Left cardiac atrium (tissue), 4 donors: ENCODE measurements at places on chromosomes 1 and 21. TPM values are rescaled to one million over a fixed set of nuclear protein-coding genes. Genes with fewer than 3 reads are reported as not detected.

GRCh38 chr1:3703786-3704371, 48.4 kb upstream of the CCDC27 start:
- no peak for DNase-seq

DNA sequence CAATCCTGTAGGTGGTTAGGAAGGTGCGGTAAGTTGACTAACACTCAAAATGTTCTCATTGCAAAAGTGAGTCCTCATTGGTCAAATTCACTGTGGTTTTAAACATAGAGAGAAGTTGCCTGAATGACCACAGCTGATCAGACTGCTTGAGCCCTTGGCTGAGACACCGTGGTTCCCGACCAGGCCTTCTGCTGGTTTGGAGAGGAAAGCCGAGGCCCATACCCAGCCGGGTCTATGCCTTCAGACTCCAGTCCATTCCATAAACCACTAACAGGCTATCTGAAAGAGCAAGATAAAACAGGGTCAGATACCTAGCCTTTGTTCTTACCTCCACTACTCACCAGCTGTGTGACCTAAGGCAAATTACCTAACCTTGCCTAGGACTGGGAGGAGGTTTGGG, 133.9 kb downstream of the LMX1A start:
- no peak for DNase-seq

GRCh38 chr1:39955547-39956539, 898 bp downstream of the MFSD2A start:
- DNase-seq: no peak

DNA sequence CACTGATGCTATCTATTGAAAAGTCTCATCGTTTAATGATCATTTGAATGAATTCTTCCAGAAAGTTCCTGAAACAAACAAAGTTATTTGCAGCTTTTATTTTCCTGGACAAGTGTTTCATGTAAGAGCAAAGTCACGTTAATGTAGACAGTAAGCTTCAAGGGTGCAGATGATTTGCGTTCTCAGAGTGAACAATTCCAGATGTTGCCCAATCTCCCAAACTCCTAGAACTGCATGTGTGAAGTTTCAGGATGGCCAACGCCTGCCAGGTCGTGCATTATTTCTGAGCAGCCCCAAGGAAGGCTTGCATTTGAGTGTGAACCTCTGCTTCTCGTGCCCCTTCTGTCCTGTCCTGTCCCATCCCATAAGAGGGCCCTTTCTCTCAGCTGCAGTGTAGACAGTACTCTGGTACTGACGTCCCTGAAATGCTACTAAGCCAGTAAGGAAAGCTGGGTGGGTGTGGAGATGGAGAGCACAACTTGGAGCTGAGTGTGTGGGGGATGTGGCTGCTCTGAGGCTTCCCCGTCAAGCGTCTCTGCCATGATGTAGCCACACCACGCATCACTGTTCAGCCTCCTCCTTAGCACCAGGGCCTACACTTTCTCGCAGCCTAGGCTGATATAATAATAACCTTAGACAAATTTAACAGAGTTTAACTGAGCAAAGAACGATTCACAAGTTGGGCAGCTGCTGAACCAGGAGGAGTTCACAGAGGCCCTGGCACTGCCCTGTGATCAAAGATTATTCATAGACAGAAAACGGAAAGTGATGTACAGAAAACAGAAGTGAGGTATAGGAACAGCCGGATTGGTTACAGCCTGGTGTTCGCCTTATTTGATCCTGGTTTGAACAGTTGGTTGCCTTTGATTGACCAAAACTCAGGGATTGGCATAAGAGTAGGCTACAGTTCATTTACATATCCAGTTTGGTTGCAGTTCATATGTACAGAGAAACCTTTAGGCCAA, 50.4 kb downstream of the RHOU start:
- DNase-seq: no peak

- DNase-seq: no peak
Measured at GRCh38 chr1:235289859-235290739, 37.9 kb downstream of the ARID4B start.

DNA sequence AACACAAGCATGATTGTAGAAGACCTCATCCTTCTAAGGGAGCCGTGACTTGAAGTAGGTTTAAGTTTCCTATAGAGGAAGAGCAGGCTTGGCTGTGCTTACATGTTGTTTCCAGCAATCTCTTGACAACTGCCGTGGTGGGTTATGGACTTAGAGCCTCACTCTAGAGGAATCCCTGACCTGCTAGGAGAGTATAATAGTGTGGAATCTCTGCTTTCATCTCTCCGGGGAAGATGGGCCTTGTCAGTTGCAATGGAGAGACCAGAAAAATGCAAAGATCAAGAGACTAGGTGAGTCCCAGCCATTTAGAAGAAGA, 137.6 kb downstream of the MIS18A start:
- DNase-seq: no peak

DNA sequence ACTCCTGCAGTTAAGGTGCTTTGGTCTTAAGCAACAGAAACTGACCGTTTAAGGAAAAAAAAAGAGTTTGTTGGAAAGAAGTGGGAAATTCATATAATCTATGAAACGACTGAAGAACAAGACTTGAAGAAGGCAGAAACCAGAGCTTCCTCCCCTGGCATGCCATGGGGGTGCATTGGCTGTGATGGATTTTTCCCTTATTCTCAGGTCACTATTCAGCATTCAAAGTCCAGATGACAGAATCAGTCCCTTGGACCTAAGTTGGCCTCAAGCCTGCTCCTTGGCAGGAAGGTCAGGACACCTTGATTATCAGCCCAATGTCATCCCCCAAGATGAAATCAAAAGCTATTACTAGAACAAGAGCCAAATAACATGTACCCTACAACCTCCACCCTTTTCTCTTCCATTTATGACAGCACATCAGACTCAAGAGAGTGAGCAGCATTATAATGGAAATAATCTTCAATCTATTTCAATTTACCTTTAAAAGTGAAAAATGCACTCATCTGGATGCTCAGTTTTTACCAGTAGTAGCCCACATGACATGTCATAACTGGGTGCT, 15.8 kb upstream of the TMEM9 start:
- DNase-seq: no peak

DNA sequence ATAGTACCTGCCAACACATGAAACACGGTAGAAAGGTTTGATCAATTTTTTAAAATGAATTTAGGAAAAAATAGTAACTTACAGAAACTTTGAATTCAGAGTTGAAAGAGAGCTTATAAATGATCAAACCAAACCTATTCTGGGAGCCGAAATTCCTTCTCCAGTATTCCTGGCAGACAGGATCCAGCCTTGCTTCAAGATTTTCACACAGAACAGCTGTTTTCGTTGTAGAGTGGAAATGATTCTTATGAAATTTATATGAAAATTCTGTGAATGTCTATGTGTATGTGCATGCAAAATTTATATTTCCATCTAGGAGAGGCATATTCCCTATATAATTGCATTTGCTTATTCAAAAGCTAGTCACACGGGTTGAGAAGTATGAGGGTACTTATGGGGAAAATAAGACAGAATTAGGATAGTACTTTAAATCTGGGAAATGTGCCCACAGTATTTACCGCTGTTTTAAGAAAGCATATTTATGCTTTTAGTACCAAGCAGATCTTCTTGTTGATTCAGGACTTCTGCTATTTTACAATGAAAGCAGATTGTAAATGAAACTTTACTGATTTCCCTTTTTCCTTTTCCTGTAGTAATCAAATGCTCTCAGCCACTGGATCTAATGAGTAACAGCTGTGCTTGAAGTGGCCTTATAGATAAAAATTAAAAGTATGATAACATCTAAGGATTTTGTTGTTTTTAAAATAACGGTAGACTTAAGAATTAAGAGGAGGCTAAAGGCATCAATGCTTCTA, 30.4 kb downstream of the PRRX1 start:
- no peak for DNase-seq

GRCh38 chr1:37358992-37359391, 115.4 kb upstream of the ZC3H12A start:
- DNase-seq: no peak

DNA sequence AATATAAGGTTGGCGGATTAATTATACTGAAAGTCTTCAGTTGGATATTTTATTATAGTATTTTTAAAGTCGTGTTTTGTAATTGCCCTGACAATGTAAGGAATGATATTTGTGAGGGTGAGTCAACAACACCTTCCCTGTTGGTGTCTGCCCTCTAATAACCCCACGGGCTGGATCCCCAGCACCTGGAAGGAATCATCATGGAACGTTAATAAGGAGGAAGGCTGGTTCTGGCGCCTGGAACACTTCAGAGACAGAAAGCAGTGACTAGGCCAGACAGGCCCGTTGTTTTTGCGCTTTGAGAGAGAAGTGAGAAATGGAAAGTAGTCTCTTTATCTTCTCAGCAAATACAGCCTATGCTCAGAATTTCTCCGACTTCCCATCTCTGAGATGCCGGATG, 31.6 kb downstream of the TEX35 start:
- no peak for DNase-seq

- DNase-seq: no peak
Measured at GRCh38 chr21:37967036-37967435, 50.8 kb upstream of the KCNJ6 start.

LRRC40 gene
- 8.8 TPM for total RNA-seq

IFI44L gene
- total RNA-seq: 20.7 TPM

RNF186 gene
- total RNA-seq: not detected

LCE6A gene
- not detected for total RNA-seq

PRELP gene
- 71.7 TPM for total RNA-seq
